HEK293T (cell line): ENCODE measurements at places on chromosomes 3 and 15.
A peak's percentile ranks its signal among the peaks of the same experiment; 100 is the strongest.

DNA sequence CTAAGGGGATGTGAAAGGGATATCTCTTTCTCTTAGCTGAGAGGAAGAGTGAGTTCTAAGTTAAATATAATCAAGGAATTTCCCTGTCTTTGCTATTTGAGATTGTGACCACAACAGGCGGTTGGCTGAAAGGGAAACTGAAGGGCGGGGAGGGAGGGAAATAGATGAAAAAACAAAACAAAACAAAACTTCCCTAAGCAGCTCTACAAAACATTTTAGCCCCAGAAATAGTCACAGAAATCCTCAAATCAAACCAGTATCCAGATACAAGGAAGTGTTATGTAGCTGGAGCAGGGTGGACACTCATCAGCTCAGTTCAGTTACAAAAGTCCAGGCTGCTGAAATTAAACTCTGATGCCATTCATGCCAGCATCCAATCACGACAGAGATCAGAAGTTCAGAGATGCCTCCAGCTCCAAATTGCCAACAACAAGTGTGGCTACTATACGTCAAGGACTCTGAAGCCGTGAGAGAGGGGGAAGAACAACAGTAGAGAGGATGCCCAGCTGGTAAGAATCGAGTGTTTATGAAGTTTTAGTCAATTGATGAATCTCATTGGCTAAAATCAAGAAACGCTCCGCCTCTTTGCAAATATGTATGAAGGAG lies 319 bp upstream of the TP63 start:
- DNase-seq: no peak

DNA sequence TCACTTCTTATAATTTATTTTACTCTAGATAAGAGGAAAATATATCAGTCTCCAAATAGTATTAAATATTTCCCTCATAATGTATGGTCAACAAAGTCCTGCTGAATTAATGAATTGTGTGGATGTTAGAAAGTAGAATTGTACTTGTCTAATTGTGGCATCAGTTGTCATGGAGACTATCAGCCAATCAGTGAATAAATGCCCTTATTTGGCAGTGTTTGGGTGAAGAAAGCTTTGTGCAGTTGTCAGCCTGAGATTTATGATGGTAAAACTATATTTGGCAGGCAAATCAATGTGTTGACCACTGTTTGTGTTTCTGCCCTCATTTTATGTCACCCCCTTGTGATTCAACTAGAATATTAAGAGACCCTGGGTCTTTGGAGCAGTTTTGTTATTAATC lies 293.6 kb upstream of the MDFIC2 start:
- DNase-seq: peak; percentile 26

- no peak for DNase-seq
Measured at GRCh38 chr3:27877061-27878013, 155.2 kb upstream of the EOMES start.

GRCh38 chr15:70714565-70714964 lies 48.8 kb downstream of the UACA start:
- no peak for DNase-seq
